ENCODE measurements at places on chromosomes 11 and 22. TPM values are rescaled to one million over a fixed set of nuclear protein-coding genes. Genes with fewer than 3 reads are reported as not detected.

- DNase-seq = no peak
Observed at GRCh38 chr11:17695454-17696441, 23.6 kb upstream of the MYOD1 start.

DNA sequence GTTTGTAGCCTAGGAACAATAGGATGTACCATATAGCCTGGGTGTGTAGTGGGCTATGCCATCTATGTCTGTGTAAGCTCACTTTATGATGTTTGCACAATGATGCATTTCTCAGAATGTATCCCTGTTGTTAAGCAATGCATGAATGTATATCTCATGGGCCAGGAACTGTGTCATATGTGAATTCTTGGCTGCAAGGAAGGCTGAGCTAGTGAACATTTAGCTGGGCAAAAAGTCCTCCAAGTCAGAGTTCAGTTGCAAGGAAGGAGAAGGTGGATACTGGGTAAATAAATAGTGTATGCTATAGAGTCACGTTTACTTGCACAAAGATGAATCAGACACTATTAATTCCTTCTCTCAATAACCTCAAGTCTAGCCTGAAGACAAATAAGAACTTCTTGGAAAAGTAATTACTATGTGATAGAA is 136.1 kb downstream of the EHF start:
- no peak for DNase-seq

DNA sequence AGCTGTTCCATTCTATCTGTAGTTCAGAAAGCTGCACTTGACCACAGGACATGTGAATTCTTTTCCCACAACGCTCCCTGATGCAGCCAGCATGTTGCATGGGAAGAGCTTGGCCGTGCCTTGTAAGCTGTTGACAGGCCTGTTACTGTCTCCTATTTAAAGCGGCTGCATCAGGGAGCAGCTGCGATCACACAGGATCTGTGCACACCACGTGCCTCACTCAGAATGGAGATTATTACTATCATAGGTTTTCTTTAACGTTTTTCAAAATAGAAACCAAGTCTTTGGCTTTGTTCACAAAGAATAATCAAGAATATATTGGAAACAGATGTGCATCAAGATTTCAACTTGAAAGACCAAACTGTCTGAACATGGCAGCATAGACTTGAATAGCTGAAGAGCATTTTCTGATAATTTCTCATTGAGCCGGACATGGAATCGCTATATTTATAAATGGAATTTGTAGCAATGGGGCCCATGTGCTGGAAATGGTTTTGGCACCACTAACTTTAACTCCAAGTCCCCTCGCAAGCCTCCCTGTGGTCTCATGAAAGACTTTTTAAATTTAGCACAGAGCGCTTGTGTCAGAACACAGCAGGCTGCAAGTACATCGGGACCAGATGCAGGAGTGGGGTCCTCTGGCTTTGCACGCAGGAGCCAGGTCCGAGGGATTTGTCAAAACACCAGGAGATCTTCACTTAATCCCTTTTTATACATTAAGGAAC is 40.8 kb upstream of the MYO18B start:
- peak; percentile 55 for DNase-seq

DNA sequence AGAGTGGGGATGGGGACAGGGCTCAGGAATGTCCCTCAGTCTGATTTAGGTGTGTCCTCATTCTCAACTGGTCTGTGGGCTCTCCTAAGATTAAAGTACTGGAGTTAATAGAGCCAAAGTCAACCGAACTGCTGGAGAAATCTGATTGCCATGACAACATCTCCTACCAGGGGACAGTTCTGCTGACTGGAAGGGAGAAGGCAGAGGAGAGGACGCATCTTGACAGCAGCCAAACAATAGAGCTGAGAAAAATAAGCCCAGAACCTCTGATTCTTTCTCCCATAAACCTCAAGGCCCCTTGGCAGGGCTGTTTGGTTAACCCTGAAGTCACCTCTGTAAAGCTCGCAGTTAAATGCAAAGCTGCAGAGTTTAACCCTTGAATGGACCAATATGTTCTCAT is 2.8 kb downstream of the KCTD14 start:
- DNase-seq = no peak

NOX4 gene
- 4.7 TPM for polyA plus RNA-seq

ST14 gene
- polyA plus RNA-seq = 0.61 TPM

GRCh38 chr11:27241311-27242122 is 121.5 kb downstream of the CCDC34 start:
- no peak for DNase-seq

- DNase-seq = no peak
Observed at GRCh38 chr22:45127866-45128265, 35.9 kb upstream of the NUP50 start.

DNA sequence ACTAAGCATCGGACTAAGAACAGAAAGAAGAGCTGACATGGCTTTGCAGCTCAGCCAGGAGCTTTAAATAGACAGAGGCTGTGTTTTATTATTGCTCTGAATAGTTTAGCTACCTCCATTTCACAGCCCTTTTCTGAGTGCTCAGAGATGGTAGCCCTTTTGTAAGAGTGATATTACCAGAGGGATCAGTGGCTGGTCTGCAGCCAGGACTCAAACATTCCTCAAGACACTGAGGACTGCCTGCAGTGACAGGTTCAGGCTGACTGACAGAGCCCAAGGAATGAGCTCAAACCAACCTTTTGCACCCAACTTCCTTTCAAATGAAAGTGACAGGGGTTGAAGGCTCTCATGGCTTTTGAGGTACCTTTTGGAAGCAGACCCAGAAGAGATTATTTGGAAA is 189.0 kb downstream of the DDX10 start:
- DNase-seq = no peak

DNA sequence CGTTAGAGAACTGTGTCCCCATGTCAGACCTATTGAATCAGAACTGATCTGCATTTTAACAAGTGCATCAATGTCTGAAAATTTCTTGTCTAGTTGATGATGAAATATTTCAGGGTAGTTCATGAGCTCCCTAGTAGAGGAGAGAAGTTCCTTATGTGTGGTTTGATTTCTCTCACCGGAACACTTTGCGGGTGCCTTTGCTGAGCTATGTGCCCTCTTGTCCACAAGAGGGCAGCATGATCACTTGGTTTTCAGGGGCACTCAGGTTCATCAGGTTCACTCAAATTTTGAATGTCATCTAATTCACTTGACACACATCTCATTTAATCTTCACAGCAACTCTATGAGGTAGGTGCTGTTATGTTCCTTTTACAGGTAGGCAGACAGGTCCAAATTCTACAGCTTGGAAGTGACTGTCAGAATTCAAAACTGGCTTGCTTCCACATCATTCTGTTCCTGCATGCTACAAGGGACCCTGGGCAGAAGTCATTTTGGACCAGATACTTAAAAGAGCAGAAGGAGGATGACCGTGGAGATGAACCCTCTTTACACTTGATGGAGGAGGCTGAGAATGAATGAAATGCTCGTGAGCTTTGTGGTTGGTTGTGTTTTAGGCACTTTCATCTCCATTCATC is 55.6 kb downstream of the P4HA3 start:
- DNase-seq = peak; percentile 68

- no peak for DNase-seq
Observed at GRCh38 chr11:87430821-87431220, 393.1 kb downstream of the TMEM135 start.

- DNase-seq = peak; percentile 90
Observed at GRCh38 chr11:64000026-64000739, 13.9 kb downstream of the OTUB1 start.

DNA sequence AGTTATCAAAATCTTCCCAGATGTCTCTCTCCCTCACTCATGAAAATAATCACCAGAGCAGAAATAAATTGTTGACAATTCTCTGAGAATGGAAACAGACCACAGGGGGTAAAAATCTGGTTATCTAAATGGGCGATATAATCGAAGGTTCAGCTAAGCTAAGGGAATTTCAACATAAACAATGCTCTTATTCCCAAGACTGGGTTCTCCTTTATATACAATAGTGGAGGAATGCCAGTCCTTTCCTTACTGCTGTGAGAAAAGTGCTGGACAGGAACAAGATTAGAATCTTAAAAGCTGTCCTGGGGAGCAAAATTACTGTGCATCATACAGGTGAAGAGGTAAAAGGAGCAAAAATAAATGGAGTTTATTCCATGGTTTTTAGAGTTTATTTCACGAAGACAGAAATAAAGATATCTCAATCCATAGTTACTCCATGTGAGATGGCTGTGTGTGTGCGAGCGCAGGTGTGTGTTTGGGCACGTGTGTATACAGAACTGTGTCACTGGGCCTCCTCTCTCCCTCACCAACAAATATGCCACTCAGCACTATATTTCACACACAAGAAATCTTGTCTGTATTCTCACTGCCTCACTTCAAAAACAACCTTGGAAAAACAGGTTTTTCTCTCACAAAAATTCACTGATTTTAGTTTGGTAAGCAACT is 385.6 kb downstream of the DCDC1 start:
- DNase-seq = no peak

- peak; percentile 77 for DNase-seq
Observed at GRCh38 chr11:12087075-12088004, 23.1 kb upstream of the MICAL2 start.

GRCh38 chr11:85758480-85759039 is 52.4 kb downstream of the SYTL2 start:
- no peak for DNase-seq

- DNase-seq = no peak
Observed at GRCh38 chr11:87926250-87926970, 248.8 kb downstream of the RAB38 start.

GRCh38 chr11:86891036-86891435 is 64.2 kb downstream of the FZD4 start:
- no peak for DNase-seq

DNA sequence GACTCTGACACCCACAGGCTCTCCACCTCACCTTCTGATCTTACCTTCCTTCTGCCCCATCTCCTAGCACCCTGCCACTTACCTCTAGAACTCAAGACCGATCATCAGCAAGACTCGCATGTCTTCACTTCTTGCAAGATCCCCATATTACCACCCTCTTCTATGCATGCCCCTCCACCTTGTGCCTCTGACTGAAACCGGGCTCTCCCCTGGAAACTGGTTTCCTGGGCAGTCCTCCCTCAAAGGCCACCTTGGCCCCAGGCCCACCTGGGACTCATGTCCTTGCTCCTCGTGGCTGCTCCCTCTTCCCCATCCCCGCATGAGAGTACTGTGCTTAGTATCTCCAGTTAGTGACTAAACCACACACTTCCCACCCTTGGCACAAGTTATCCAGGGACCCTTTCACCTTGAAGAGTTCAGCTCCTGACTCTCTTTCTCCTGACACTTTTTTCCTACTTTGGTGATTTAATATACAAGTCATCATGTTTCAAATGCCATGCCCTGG is 136.7 kb downstream of the SPATA19 start:
- no peak for DNase-seq
